Activated naive CD8-positive, alpha-beta T cell treated with anti-CD3 and anti-CD28 coated beads, Interleukin-2, amount 10 ng/mL, durations not matched to agents 7 days and 5 days (primary cell): ENCODE measurements at places on chromosomes 11 and 22.

GRCh38 chr11:46674463-46675287 lies 25.7 kb downstream of the ARHGAP1 start:
- no peak for DNase-seq

DNA sequence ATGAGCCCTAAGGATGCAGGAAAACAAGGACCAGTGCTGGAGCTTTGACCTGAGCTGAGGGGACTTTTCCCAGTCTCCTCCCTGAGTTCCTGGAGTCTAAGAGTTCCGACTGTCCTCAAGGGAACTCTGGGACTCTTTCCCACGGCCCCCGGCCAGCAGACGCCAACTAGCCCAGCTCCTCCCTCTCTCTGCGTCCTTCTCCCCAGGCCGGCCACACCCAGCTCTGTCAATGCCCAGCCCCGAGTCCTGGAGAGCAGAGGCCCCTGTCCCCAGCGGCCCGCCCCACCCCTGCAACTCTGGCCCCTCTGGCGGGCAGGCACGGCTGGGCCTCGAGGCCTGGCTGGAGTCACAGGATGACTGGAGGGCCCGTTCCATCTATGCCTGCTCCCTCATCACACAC lies 29.8 kb downstream of the NECTIN1 start:
- DNase-seq, result no peak

- no peak for DNase-seq
Measured at GRCh38 chr11:114571712-114572111, 12.0 kb upstream of the NXPE1 start.

GRCh38 chr11:125947419-125948277 lies 1.8 kb downstream of the VSIG10L2 start:
- no peak for DNase-seq

- DNase-seq, result no peak
Measured at GRCh38 chr11:107562647-107563208, 2.8 kb downstream of the ALKBH8 start.

DNA sequence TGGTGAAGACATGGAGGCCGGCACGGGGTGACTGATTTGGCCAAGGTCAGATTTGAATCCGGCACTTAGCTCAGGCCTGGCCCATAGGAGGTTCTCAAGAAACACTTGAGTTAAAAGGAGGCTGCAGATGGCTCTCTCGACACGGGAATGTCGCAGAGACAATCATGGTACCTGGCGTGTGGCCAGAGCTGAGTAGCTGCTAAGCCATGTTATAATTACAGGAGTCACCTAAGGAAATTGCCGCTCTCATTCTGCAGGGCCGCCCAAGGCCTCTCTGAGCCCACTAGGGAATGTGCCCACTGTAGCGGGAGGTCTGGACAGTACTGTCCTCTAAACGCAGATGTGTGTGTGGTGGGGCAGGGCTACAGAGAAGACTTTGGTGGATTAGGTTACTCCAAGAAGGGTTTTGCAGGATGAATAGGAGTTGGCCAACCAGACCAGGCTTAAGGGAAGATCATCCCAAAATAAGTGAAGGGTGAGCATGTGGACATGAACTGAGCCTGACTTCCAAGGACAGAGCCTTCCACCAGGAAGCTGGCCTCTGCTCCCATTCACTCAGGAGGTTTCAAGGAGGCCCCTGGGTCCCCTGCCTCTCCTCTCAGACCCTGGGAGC lies 19.3 kb upstream of the PRR5 start:
- no peak for DNase-seq

DNA sequence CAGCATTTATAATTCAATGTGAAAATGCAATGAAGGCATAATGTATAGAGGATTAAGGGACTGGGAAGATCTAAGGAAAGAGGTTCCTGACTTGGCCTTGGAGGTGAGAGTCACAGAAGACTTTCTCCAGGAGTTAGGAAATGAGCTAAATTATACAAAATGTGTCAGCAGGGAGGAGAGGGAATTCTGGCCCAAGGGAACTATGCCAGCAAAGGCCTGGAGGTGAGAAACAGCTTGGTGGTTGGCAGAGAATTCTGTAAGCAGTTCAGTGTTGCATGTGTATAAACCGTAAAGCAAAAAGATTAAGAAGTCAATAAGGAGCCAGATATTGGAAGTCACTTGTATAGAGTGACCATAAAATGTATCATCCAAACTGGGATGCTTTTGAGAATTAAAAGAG lies 142.2 kb upstream of the SESN3 start:
- no peak for DNase-seq

DNA sequence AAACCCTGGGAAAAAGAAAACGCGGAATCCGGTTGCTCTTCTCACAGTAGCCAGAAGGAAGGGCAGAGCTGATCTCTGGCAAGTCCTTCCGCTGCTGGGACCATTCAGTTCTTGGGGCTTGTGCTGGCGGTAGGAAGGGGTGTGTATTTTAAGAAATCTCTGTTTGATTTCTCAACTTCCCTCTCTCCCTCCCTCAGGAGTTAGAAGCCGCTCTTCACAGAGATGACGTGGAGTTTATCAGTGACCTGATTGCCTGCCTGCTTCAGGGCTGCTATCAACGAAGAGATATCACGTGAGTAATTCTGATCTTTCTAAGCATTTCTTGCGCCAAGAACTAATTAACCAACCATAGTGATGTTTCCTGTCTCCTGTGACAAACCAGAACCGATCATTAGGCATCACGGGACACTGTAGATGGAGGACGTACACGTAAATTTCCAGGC lies 85.9 kb upstream of the SLC25A18 start:
- no peak for DNase-seq

DNA sequence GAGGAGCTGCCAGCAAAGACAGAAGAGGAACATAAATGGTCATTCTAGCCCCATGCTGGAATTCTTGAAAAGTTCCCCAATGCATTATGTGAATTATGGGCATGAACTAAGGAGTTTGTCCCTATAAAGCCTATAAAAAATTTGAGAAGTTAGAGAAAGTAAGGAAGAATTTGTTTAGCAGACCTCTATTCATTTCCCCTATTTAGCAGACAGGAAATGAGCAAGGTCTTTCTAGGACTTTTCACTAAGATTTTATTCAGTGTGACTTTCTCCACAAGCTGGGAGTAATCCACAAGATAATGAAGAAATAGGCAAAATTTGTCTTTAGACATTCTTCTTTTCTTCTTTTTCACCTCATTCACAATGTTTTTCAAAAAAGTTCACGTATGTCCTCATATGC lies 20.0 kb downstream of the PRRG4 start:
- no peak for DNase-seq

GRCh38 chr11:88194990-88195389 lies 19.7 kb upstream of the RAB38 start:
- no peak for DNase-seq

DNA sequence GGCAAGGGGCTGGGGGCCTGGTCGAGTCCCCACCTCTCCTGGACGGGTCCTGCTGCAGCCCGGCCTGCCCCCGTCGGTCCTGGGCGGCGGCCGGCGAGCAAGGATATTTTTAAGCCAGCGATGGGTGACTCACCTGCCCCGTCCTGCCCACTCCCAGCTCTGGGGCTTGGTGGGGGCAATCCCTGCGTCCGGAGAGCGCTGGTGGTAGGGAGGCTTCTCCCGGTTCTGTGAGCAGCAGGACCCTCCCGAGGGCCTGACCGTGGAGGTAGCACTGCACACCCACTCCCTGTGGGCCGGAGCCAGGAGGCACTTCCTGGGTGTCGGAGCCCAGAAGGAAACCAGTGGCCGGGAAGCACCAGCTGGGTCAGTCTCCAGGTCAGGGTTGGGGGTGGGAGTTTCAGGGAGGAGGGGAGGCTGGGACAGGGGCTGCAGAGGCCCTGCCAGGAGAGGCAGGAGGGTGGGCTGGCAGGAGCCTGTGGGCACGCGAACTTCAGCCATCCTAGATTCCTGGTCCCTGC lies 467 bp downstream of the EPS8L2 start:
- no peak for DNase-seq

DNA sequence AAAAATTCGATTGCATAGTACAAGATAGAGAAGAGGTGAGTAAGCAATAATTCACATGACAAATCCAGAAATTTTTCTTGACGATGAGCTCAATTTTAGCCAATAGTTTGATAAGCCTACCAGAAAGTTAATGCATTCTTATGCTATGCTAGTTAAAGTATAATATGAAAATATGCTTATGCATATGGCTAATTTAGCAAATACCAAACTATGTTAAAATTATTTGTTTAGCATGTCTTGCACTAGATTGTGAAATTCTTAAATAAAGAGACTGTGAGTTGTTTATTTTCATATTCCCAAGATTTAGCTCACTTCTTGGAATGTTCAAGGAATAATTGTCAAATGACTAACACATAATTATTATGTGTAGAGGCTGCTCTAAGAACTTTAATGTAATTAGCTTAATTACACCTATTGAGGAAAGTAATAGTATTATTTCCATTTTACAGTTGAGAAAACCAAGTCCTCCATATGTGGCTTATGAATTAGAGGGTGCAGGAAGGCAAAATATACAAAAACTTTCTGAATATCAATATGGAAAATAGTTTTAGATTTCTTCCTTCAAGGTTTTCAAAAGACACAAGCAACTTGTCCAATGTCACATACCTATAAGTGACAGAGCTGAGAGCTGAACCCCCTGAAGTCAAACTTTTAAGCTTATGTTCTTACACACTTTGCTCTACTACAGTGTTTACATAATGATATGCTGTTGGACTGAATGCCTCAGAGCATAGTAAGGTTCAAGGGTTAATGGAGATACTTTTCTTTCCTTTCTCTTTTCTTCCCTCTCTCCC lies 45.9 kb upstream of the ARHGAP20 start:
- DNase-seq, result no peak

- DNase-seq, result no peak
Measured at GRCh38 chr11:65390996-65391395, 4.6 kb downstream of the FRMD8 start.

GRCh38 chr11:62592146-62592815 lies 958 bp upstream of the TUT1 start:
- DNase-seq, result no peak

DNA sequence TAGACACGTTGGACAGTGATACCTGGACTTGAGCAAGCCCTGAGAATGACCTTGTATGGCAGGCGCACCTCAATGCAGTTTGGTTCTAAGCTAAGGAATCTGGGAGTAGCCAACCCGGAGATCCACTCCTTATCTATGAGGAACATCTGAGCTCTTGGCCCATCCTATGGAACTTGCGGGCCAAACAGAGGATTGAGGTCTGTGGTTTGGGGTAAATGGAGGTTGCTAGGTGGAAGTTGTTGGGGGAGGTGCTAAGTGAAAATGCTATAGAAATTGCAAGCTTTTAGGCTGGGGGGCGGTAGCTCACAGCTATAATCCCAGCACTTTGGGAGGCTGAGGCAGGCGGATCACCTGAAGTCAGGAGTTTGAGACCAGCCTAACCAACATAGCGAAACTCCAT lies 8.9 kb downstream of the GDPD5 start:
- no peak for DNase-seq

DNA sequence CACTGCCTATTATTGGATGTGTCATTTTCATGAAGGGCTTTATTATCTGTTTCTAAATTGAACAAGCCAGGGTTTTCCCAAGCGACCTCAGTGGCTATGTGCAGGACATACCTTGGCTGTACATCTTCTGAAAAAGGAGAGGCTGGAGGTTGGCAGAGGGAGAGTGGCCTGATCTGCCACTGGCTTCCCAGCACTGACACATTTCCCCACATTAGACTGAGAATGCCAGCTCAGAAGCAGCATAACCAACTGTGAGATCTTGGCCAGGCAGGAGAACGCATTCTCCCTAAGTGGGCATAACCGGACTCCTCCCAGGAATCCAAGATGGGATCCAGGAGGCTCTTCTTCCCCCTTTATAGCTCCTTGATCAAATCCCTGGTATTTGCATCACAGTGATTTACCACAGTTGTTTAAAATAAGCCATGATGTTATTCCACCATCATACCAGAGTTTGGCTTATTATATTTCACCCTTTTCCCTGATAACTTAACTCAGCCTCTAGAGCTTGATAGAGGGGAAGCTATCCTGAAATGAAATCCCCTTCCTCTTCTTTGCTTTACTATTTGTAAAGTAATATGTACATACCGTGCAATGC lies 33.8 kb downstream of the AMOTL1 start:
- DNase-seq, result no peak

- peak; percentile 68 for DNase-seq
Measured at GRCh38 chr11:67268081-67268961, 2.0 kb downstream of the GRK2 start.

GRCh38 chr11:28242596-28242995 lies 134.4 kb downstream of the METTL15 start:
- DNase-seq, result no peak

- DNase-seq, result no peak
Measured at GRCh38 chr22:27476729-27477128, 324.8 kb downstream of the MN1 start.

DNA sequence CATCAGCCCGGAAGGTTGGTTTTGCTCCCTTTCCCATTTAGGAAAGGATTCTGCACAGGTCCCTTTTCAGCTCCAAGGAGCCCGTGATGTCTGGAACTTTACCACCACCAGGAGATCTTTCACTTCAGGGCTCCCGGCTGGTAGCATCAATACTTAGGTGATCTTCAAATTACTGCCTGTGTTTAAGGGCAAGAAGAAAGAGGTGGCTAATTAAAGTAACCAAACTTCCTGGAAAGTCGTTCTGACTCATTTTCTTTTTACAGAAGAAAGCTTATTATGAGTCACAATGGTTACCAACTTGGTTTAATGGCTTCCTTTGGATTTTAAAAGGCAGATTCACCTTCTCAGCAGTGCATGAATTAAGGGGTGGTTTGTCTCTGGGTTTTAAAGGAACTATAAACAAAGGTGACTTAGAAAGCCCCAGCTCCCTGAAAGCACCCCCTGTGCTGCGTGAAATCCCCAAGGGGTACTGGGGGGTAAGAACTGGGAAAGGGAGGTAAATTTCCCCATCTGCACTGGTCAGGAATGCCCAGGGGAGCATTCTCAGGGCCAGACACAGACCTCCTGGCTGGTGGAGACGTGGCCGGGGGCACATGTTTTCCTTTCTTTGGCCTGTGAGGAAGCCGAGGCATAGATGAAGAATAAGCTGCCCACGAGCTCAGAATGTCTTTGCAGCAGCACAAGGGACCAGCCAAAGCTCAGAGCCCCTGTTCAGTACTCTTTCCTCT lies 8.8 kb downstream of the POU2F3 start:
- DNase-seq, result no peak

DNA sequence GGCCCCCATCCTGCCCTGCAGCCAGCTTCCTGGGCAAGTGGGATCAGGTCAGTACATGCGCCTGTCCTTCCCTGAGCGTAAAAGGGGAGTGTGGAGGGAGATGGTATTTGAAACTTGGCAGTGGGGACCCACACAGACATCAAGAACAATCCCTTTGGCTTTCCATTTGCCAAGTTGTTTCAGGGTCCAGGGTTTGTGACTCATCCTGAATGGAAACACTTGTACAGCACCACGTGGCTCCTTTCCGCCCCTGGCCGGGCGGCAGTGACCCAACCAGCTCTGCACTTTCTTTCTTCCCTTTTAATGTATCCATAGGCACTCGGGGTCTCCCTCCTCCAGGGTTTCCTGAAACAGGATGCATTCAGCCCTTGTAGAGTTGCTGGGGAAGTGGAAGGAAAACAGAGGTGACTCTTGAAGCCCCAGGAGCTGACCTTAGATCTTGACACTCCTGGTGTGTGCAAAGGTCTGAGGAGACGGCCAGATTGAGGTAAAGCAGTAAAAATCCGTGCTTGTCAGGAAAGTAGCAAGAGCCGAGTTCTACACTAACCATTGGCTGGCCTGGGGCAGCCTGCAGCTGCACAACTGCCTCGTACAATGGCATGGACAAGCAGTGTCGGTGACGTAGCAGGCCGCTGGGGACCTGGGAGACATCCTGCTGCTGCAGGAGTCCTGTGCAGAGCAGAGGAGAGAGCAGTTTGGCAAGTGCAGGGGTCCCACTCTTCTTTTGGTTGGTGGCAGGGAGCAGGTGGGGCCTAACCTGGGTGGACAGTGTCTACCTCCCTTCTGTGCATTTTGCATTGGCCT lies 189.8 kb downstream of the SNX19 start:
- DNase-seq, result no peak

GRCh38 chr22:46098525-46099475 lies 51.5 kb upstream of the PPARA start:
- DNase-seq, result no peak

- no peak for DNase-seq
Measured at GRCh38 chr22:50672041-50672440, 582 bp upstream of the SHANK3 start.
